ENCODE measurements at places on chromosomes 1 and 21.

- no peak for DNase-seq
These were observed 102.0 kb upstream of the TRABD2B start for GRCh38 chr1:48099072-48099773.

GRCh38 chr1:21052034-21052433 is 124.7 kb downstream of the EIF4G3 start:
- no peak for DNase-seq

DNA sequence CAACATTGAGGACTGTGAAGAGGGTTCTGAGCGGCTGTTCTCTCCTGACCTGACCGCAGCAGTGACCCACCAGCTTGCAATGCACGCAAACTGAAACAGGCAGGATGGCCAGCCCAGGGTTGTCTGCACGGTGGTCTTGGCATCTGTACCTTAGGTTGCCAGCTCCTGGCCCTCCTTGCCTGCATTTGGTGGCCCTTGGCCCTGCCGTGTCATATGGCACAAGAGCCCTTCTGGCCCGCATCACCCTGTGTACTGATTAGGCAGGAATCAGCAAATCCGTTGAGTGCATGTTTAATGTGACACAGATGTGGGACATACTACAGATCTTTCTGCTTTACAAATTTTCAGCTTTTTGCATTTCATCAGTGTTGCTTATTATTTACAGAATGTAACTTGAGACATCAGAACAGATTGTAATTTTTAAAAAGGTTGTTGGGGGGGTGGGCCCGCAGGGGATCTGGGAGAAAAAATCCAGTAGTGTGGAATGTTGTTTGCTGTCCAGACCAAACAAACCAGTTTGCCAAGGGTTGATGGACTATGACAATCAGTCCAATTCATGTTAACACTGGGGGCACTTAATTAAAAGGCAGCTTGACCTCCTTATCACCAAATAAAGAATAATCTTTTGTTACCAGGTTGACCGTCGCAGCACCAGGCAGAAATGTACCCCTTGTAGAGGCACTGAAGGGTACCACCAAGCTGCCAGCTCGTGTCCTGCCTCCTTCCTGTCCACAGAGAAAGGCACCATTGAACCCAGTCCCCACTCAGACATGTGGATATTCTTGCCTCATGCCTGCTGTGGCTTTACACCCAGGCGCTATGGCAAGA is 132.6 kb downstream of the DHRS3 start:
- DNase-seq: no peak

DNA sequence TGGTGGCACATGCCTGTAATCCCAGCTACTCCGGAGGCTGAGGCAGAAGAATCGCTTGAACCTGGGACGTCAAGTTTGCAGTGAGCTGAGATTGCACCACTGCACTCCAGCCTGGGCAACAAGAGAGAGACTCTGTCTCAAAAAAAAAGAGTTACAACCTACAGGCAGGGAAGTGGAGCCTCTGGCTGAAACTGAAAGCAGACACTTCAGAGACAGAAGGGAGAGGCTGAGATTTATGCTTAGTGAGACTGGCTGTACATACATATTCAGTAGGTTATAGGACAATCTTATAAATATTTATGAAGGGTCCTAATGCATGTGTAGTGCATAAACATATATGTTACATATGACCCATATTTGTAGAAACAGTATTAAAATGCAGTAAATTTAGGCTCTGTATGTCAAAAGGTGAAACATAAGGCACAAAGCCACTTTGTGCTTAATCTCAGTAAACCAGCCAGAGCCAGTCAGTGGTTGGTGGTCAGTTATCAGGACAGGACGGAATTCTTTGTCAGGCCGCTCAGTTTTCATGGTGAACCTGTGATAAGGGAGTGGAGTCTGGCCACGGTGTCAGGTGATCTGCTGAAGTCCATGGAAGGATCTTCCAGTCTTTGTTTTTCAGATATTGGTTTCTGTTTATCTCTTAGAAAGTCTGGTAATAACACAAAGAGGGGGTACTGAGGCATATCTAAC is 13.7 kb downstream of the RHEX start:
- no peak for DNase-seq

GRCh38 chr1:207039380-207040180 is 7.0 kb upstream of the C1orf116 start:
- DNase-seq: no peak

GRCh38 chr1:76109404-76109803 is 34.9 kb downstream of the ST6GALNAC3 start:
- no peak for DNase-seq

- DNase-seq: no peak
These were observed 1.4 kb downstream of the CHD1L start for GRCh38 chr1:147243841-147244240.

- no peak for DNase-seq
These were observed 168.6 kb downstream of the VPS13D start for GRCh38 chr1:12398479-12398878.

GRCh38 chr21:42545317-42545716 is 31.7 kb downstream of the SLC37A1 start:
- no peak for DNase-seq

GRCh38 chr1:35178874-35179380 is 14.0 kb downstream of the SFPQ start:
- DNase-seq: no peak

DNA sequence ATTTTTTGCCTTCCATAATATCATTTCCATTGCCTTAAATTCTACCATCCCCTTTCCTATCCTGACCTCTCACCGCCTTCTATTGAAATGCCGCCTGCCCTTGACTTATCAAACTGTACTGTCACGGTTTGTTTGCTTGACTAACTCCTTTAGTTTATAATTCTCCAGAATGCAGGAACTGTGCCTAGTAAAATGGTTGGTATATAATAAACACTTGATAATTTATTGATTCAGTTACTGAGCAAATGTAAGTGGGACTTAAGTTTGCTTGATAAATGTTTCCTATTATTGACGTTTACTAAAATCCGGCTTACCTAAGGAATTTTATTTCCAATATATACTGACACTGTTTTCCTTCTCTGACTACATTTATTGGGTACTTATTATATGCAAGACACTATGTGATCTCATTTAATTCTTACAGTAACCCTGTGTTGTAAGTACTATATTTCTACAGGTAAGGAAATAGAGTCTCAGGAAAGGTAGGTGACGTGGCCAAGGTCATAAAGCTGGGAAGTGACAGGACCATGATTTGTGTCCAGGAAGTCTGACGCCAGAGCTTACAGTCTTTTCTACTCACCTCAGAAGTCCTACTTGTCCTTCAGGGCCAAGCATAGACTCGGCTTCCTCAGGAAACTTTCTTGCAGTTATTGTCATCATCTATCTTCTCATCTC is 35.7 kb downstream of the DPT start:
- no peak for DNase-seq

- DNase-seq: no peak
These were observed 600.4 kb downstream of the ADGRL2 start for GRCh38 chr1:82401116-82401515.

- DNase-seq: no peak
These were observed 1.4 kb downstream of the B3GALNT2 start for GRCh38 chr1:235502601-235503402.

GRCh38 chr1:246394121-246394520 is 113.0 kb downstream of the SMYD3 start:
- no peak for DNase-seq

GRCh38 chr21:26148071-26148839 is 22.3 kb downstream of the APP start:
- DNase-seq: no peak

DNA sequence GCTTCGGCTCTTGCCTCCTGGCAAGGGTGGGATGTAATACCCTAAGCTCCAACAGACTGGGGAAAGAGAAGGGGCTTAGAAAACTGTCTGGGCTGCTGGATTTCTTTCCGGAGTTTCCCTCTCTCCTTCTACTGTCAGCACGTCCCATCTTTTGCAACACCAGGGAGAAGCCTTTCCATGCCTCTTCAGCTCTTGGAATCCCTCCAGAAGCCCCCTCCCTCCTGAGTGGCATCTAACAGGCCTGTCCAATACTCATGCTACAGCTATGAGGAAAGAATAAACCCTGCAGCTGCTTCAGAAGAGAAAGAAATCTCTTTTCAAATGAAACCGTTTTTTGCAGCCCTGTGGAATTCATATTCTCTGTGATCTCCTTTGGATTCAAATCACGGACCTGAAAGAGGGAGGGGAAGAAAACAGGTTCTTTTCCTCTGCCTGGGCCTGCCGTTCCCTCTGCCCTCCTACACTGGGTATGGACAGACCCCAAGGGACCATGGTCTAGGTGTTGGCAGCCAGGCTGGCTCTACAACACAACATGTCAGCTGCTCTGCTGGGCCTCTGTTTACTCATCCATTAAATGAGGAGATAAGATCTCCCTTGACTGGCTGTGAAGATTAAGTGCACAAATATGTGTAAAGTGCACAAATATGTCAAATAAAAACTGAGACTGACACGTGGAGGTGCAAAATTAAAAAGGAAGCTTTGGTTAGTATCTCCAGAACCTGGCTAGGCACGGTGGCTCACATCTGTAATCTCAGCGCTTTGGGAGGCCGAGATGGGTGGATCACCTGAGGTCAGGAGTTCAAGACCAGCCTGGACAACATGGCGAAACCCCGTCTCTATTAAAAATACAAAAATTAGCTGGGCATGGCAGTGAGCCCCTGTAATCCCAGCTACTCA is 6.0 kb upstream of the CAPN2 start:
- no peak for DNase-seq

GRCh38 chr21:38679534-38679933 is 126.2 kb upstream of the ETS2 start:
- no peak for DNase-seq

DNA sequence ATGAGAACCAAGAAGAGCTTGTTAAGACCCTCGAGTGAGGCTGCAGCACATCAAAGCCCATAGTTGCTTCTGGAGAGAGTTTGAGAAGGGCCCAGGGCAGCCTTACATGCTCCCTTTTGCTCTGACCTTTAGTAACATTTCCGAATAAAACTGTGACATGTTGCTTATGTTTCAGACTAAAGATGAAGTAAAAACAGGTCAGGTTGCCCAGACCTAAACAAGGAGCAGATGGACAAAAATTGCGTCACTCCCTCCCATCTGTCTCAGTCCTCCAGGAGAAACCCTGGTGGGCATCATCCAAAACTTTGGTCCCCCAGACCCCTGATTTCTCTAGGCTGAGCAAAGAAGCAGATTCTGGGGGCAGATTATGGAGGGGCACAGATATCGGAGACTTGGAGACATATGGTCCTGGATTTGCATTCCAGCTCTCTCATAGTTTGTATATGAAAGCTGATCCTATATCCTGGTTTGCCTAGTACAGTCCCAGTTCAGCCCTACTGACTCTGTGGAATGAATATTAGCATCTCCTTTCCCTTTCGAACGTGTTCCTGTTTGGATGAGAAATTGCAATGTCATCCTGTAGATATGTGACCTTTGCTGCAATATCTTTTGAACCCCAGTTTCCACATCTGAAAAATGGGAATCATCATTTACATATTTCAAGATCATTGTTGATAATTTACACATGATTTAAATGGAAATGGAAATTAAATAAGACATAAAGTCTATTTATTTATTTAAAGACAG is 304.9 kb upstream of the USP24 start:
- DNase-seq: no peak

GRCh38 chr1:171179318-171180227 is 5.5 kb upstream of the FMO2 start:
- DNase-seq: no peak

GRCh38 chr1:202010180-202011015 is at the start of gene ELF3:
TSS of gene ELF3 (plus strand) at chr1:202010587. CDS start at chr1:202011137, 550 bp downstream.
- DNase-seq: peak; percentile 93

DNA sequence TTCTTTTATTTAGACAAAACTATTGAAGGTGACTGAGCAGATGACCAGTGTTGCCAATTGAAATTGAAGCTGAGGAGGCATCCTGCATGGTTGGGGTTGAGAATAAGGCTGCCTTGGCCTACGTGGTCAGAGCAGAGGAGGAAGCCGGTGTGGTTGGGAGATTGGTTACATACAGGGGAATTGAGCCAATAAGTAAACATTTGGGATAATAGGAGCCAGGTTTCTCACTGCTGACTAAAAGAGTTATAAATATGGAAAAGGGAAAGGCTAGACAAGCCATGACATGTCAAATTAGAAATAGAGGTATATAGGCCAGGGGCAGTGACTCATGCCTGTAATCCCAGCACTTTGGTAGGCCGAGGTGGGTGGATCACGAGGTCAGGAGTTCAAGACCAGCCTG is 15.8 kb downstream of the SNX7 start:
- no peak for DNase-seq

DNA sequence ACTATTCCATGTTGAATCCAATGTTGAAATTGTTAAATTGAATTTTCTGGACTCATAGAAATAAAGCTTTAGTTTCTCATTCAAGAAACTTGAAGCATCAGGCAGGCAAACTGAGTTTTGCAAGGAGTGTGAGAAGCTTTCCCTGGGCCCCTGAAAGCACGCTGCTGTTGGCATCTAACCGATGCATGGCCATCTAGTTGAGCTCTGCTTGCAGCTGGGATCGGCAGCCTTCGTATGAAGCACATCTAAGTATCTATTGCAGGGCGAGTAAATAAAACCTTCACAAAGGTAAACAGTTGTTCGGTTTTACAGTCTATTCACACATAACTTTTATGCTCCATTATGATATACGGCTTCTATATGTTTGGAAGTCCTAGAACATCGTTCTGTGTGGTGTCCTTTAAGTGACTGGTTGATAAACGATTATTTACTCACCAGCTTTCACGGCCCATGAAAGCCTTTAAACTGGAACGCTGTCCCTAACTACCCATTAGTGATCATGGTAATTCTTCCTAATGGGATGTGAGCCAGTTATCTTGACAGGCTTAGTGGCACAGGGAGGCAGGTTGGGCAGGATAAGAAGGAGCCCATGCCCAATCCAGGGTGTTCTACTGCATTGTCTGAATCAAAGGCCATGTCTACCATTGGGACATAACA is 71.7 kb downstream of the SEC16B start:
- DNase-seq: no peak

GRCh38 chr21:34915364-34915841 is 133.7 kb downstream of the RUNX1 start:
- no peak for DNase-seq

- DNase-seq: no peak
These were observed 285.9 kb upstream of the VAMP3 start for GRCh38 chr1:7485086-7485780.

- no peak for DNase-seq
These were observed 102.1 kb downstream of the S1PR1 start for GRCh38 chr1:101338714-101339430.

DNA sequence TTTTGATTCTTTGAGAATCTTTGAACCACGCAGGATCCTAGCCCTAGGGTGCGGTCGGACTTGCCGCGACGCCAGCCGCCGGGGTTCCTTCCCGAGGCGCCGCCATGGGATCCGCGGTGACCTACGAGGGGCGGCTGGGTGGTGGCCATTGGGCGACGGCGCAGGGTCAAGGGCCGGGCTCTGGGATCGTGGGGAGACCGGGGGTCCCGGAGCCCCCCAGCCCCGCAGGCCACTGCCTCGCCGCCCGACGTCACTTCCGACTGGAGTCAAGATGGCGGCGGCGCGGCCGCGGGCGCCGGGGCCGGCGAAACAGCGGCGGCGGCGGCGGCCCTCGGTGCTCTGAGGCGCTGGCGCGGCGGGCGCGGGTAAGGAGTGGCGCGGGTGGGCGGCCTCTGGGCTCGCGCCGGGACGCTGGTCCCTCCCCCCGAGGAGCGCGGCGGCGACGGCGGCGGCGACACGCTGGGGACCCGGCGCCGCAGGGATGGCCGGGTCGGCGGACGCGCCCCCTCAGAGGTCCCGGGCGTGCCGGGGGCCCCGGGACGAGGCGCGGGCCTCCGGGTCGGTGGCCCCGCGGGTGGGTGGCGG is at the start of gene PRDM2:
Gene PRDM2, plus strand, starts transcription at position 253 of the 585 bp plus-strand sequence. CDS start 15,418 bp downstream, outside the sequence.
- no peak for DNase-seq

Measured in iPS DF 6.9 (cell line).